ENCODE measurements at places on chromosomes 7 and 10. TPM values are rescaled to one million over a fixed set of nuclear protein-coding genes. Genes with fewer than 3 reads are reported as not detected.

GRCh38 chr10:17231788-17232187, 3.7 kb downstream of the VIM start:
- peaks cover 61% of the 10 kb centered on the region for H3K4me1 ChIP-seq
- peaks cover 57% of the 10 kb centered on the region for H3K36me3 ChIP-seq
- H3K27ac ChIP-seq: peak overlapping the region; percentile 99
- H3K27me3 ChIP-seq: no peaks in the 10 kb centered on the region

DNA sequence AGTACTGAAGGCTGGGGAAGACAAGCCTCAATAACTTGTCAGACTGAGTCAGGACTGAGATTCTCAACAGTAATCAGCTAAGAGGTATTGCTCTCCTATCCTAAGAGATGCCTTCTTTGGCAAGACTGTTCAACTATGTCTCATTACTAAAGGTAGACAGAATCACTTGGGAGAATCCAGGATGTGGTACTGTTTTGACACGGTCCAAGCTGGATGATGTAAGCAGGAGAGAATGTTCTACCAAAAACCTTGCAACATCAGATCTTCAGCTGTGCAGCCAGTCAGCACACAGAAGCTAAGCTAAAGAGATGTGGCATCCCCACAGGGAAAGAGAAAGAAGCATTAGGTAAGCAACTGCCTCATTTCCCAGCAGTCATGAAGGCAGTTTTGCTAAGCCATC, 391.4 kb downstream of the NRG3 start:
- H3K27me3 ChIP-seq: no peaks in the 10 kb centered on the region
- H3K36me3 ChIP-seq: no peaks in the 10 kb centered on the region
- H3K4me3 ChIP-seq: no peak overlapping the region
- no peak for DNase-seq
- no peaks in the 10 kb centered on the region for H3K4me1 ChIP-seq

DNA sequence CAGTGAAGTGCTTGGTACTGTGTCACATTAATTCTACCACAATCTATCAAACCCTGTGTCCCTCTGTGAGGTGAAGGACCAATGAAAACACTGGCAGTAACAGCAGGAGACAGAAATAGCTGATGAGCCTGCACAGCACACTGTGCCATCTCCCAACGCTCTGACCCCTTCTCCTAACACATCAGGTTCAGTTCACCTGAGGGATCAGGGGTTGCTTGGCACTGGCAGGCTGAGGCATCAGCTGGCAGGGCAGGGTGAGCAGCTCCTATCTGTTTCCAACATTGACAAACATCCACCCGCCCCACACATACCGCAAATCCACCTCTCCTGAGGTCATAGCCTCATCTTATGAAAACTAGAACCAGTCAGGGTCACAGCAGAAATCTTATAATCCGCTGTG, 120.9 kb downstream of the ICA1 start:
- no peaks in the 10 kb centered on the region for H3K36me3 ChIP-seq
- no peaks in the 10 kb centered on the region for H3K4me1 ChIP-seq
- no peak overlapping the region for H3K27ac ChIP-seq
- peaks cover 6% of the 10 kb centered on the region for H3K27me3 ChIP-seq
- no peak overlapping the region for H3K4me3 ChIP-seq

The HOXA10 gene
- total RNA-seq: not detected

DNA sequence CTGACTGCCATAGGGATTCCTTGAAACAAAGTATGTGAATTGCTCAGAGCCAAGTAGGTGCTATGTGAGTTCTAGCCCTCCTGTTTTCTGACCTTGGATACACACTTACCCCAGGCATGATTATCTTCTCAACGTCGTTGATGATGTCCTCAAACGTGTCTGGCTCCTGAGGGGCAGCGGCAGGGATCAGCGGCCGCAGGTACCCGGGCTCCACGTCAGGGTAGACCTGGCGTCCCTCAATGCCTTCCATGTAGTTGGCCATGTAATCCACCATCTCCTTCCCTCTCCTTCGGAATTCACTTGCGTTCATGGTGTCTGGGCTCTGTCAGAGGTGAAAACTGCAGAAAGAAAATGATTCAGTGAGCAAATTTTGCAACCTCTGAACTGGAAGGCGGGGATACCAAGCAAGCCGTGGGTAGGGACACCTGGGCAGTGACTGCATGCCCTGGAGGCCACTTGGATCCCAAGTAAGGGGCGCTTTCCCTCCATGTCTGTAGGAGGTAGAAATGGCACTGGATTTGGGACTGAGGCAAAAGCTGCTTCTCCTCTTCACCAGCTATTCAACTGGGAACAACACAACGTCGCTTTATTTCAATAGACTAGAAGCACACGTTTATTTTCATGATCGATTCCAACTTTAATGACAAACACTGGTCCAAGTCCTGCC, 21.3 kb downstream of the DDC start:
- H3K27ac ChIP-seq: no peak overlapping the region
- no peak overlapping the region for H3K4me3 ChIP-seq
- DNase-seq: no peak

GRCh38 chr10:88136712-88137111, 273.3 kb downstream of the PTEN start:
- no peaks in the 10 kb centered on the region for H3K27me3 ChIP-seq
- no peak overlapping the region for H3K27ac ChIP-seq
- no peak overlapping the region for H3K4me3 ChIP-seq
- no peak for DNase-seq
- H3K4me1 ChIP-seq: no peaks in the 10 kb centered on the region

GRCh38 chr10:101773923-101774588, 1.9 kb downstream of the FGF8 start:
- no peaks in the 10 kb centered on the region for H3K36me3 ChIP-seq
- H3K4me1 ChIP-seq: peaks cover 16% of the 10 kb centered on the region
- H3K27me3 ChIP-seq: peaks cover 69% of the 10 kb centered on the region
- no peak for DNase-seq

DNA sequence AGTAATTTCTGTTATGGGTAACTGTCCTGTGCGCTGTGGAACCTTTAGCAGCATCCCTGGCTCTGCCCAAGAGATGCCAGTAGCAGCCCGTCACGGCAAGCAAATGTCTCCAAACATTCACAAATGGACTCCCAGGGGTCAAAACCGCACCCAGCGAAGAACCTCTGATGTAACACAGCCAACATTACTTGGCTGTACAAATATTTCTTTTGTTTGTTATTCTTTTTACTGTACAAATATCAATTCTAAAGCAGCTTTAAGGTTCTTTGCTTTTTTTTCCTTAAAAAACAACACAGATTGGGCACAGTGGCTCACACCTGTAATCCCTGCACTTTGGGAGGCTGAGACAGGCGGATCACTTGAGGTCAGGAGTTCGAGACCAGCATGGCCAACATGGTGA, 182.5 kb downstream of the KMT2E start:
- H3K27me3 ChIP-seq: no peaks in the 10 kb centered on the region
- no peak overlapping the region for H3K27ac ChIP-seq
- peaks cover 22% of the 10 kb centered on the region for H3K36me3 ChIP-seq
- no peak overlapping the region for H3K4me3 ChIP-seq
- peaks cover 31% of the 10 kb centered on the region for H3K4me1 ChIP-seq
- no peak for DNase-seq

DNA sequence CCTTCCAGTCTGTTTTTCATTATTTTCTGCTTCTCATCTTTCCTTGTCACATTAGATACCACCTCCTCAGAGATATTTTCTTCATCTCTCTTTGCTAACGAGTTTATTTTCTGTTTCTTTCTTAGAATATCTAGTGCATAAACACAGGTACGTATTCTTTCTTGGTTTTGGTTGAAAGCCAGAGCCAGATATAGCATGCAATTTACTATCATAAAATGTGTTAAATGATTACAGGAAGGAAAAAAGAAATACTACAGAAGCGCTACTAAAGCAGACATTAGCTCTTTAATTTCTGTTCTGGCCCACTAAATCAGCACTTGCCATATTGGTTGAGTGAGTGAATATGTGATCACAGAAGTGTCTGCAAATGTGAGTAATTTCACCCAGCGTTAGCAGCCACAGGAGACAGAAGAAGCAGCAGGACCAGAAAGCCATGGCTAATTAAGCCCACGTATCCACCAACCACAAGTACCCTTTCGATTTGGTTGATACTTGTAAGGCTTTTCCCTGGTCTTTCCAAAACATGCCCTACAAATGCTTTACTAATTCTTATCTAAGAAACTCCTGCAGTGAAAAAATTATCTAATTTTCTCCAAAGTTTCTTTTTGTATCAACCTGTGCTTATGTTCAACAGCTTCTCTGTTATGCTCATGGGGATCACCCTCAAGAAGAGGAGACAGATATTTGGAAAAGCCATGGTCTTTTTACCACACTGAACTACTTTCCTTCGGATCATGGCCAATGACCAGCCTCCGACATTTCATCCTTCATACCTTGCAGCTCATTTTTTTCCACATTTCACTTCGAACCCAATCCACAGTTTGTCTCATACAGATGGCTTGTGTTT, 23.1 kb upstream of the MACC1 start:
- H3K36me3 ChIP-seq: no peaks in the 10 kb centered on the region
- DNase-seq: no peak
- H3K4me1 ChIP-seq: peaks cover 19% of the 10 kb centered on the region
- no peak overlapping the region for H3K27ac ChIP-seq

GRCh38 chr10:124643330-124644009, 100.7 kb downstream of the FAM53B start:
- no peak overlapping the region for H3K4me3 ChIP-seq
- H3K4me1 ChIP-seq: peaks cover 26% of the 10 kb centered on the region
- no peaks in the 10 kb centered on the region for H3K36me3 ChIP-seq
- no peak overlapping the region for H3K27ac ChIP-seq
- DNase-seq: no peak
- H3K27me3 ChIP-seq: no peaks in the 10 kb centered on the region

The GIMAP6 gene
- not detected for total RNA-seq

DNA sequence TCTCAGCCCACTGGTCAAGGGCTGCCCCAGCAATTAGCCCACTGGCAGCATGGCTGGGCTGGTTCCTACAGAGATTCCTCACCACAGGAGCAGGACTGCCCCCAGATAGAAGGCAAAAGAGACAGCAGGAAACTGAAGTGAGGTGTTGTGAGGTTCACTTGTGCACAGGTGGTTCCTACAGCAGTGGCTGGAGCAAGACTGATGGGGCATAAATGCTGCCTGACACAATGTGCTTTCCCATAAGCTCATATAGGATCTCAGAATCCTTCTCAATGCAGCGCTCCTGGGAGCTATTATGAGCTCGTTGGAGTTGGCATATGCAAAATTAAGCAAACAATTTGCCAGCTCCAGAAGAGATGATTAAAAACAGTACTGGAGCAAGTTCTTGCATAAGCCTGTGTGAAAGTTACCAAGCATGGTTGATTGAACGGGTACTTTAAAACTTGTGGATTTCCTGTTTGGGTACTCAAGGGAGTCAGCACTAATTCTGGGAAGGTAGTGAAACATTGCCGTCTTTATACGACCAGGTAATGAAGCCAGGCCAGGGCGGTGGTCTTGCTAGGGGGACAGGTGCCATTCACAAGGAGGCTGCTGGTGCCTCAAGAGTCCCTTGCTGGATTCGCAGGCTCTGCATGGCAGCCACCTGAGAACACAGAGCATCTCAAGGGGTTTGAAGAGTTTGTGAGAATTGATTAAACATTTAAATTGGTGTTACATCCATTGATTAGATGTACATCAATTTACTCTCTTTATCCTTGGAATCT, 20.3 kb upstream of the PRKCQ start:
- peaks cover 25% of the 10 kb centered on the region for H3K27me3 ChIP-seq
- DNase-seq: no peak
- no peaks in the 10 kb centered on the region for H3K4me1 ChIP-seq
- no peaks in the 10 kb centered on the region for H3K36me3 ChIP-seq
- H3K4me3 ChIP-seq: no peak overlapping the region

GRCh38 chr7:134184767-134185166, 57.6 kb downstream of the LRGUK start:
- H3K36me3 ChIP-seq: no peaks in the 10 kb centered on the region
- H3K27me3 ChIP-seq: peaks cover 10% of the 10 kb centered on the region
- H3K4me1 ChIP-seq: no peaks in the 10 kb centered on the region
- no peak overlapping the region for H3K27ac ChIP-seq

DNA sequence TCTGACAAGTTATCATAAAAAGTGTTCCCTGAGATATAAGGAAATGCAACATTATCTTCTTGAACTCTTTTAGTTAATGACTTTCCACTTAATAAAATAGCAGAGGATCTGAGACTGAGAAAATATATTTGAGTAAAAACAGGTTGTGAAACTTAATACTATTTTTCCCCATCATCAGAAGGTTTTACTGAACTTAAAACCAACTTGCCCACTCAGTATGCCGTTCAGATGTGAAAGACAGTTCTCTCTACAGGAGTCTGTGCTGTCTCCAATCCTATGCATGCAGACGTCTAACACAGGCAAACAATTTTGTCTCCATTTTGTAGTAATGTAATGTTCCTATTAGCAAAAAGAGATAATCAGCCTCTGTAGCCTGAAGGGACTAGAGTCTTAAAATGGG, 38.2 kb upstream of the CYP2C18 start:
- H3K36me3 ChIP-seq: no peaks in the 10 kb centered on the region
- no peaks in the 10 kb centered on the region for H3K27me3 ChIP-seq
- DNase-seq: no peak
- H3K4me1 ChIP-seq: peaks cover 5% of the 10 kb centered on the region
- H3K4me3 ChIP-seq: no peak overlapping the region

GRCh38 chr10:4034907-4035598, 250.0 kb upstream of the KLF6 start:
- no peak for DNase-seq
- peak overlapping the region; percentile 3 for H3K4me3 ChIP-seq
- peak overlapping the region; percentile 62 for H3K27ac ChIP-seq

DNA sequence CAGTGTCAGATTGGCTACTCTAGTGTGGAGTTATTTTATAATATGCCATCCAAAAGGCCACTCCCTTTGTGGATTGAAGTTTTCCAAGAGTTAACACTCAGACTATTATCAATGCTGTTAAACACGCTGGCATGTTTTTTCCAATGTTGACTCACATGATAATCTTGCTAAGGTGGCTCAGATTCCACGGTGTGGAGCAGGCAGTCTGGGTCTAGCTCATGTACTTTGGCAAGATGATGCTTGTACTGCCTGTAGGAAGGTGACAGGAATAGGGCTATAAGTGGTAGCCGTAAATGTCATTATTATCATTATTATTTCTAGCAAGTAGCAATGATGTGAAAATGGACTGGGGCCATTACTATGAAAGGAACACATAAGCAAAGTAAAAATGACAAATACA, 79.4 kb upstream of the TBX20 start:
- no peaks in the 10 kb centered on the region for H3K36me3 ChIP-seq
- no peak overlapping the region for H3K27ac ChIP-seq
- no peaks in the 10 kb centered on the region for H3K27me3 ChIP-seq

GRCh38 chr7:2379821-2380450, 23.5 kb upstream of the CHST12 start:
- H3K27me3 ChIP-seq: no peaks in the 10 kb centered on the region
- no peaks in the 10 kb centered on the region for H3K4me1 ChIP-seq
- no peak overlapping the region for H3K4me3 ChIP-seq
- no peak overlapping the region for H3K27ac ChIP-seq
- H3K36me3 ChIP-seq: peaks cover 49% of the 10 kb centered on the region

- peaks cover 12% of the 10 kb centered on the region for H3K4me1 ChIP-seq
- H3K36me3 ChIP-seq: peaks cover 2% of the 10 kb centered on the region
- DNase-seq: no peak
- no peaks in the 10 kb centered on the region for H3K27me3 ChIP-seq
- H3K27ac ChIP-seq: no peak overlapping the region
Measured at GRCh38 chr7:105885387-105886111, 9.2 kb upstream of the ATXN7L1 start.

Measured in osteocyte (in vitro differentiated cells).